ENCODE measurements at places on chromosomes 16 and 17.

DNA sequence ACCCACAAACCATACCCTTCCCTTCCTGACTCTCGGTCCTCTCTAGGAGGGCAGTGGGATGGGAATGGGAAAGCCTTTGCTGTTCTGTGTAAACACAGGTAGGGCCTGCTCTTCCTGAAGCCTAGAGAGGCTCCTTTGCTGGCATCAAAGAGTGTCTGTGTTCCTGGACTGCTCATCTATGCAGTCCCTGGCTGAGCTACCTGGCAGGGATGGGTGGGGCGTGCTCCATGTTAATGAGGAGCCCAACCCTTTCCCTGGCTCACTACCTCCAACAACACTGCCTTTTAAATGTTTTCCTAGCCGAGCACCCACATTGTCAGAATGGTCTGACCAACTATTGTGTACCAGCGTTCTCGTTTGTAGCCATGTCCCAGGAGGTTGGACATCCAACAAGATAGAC is 26.6 kb upstream of the NAGLU start:
- no peak for DNase-seq

- DNase-seq: no peak
Measured at GRCh38 chr17:17703140-17703919, 22.1 kb downstream of the RAI1 start.

- no peak for DNase-seq
Measured at GRCh38 chr17:36034127-36034526, 16.4 kb upstream of the CCL23 start.

GRCh38 chr17:66783656-66784381 is 51.1 kb upstream of the CACNG5 start:
- no peak for DNase-seq

DNA sequence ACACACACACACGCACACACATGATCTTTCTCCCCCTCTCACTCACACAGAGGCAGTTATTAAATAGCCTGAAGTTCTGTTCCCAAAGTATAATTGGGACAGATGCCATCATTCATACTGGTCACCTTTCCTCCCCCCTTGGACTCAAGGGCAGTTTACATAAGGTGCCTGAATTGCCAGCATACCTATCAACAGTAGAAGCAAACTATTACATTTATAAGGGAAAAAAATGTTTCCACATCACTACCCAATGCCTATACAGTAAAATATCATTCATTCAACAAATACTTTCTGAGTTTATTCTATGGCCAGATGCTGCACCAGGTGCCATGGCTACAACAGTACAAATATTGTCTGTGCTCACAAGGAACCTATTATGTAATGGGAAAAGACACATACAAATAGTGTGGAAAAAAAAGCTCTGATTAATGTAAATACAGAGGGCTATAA is 6.3 kb downstream of the CNTD1 start:
- no peak for DNase-seq

- DNase-seq: no peak
Measured at GRCh38 chr16:4380119-4381063, 8.7 kb downstream of the VASN start.

GRCh38 chr16:48542020-48542473 is 67.9 kb downstream of the N4BP1 start:
- no peak for DNase-seq

- no peak for DNase-seq
Measured at GRCh38 chr17:7363311-7363710, 8.4 kb downstream of the TMEM95 start.

DNA sequence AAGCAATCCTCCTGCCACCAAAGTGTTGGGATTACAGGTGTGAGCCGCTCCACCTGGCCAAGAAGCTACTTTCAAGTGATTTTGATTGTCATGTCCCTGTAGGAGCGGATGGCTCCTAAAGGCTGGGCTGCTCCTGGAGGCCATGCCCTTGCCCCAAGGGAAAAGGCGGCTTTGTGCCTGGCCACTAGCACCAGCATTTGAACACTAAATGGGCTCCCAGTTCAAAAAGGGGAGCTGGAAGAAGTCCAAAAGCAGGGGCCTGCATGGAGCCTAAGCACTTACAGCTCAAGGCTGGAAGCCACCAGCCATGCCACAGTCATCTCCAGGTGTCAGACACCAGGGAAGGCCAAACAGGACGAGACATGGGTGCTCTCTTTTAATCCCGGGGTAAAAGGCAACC is 26.8 kb downstream of the SPHK1 start:
- no peak for DNase-seq

DNA sequence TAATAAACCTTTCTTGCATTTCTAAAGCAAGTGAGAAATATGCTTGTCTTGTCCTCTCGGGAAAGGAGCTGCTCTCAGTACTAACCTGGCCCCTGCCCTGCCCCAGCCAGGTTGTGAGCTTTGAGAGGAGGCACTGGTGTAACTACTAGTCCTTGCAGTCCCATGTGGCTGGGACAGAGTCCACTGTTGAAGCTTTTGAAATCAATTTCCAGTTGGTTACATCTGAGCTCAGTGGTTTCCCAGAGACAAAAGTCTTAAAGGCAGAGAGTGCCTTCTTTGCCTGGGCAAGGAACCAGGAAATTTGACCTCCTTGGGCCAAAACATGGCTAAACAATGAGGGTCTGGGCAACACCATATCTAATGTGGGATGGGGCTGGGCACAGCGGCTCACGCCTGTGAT is 48.7 kb downstream of the GSG1L start:
- DNase-seq: no peak

DNA sequence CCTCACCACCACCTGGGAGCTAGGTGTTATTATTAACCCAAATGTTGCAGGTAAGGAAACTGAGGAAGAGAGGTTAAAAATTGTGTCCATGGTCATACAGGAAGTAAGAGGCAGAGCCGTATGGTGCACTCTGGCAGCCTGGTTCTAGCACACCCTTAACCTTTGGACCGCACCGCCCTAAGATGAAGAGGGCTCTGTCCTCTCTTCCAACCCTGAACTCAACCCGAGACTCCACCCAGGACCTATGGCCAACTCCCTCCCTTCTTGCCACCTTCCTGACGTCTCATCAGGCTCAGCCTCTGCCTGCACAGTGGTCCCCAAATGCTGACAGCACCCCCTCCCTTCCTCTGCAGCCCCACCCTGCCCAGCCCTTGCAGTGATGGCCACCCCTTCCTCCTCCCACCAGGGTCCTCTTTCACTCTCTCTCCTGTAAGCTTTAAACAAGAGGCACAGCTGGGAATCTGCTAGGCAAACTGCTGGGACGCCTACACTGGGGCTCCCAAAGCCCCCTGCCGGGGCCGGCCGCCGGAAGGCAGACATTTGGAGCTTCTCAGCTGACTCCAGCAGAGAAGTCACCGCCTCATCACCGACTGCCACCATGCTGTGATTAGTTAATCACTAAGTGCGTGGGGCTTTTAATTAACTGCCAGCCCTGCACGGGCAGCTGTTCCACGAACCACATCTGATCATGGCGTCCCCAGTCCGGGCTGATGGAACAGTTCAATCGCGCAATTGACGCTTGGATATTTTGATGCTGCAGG is 16.7 kb upstream of the C16orf78 start:
- DNase-seq: peak; percentile 20

Data from RWPE2 (cell line).